Stomach (tissue), 19 donors: ENCODE measurements at places on chromosomes 6 and 20. TPM values are rescaled to one million over a fixed set of nuclear protein-coding genes. Genes with fewer than 3 reads are reported as not detected.

GRCh38 chr6:16822975-16823717 lies 61.9 kb upstream of the ATXN1 start:
- no peaks in the 10 kb centered on the region for H3K36me3 ChIP-seq
- no peak overlapping the region for H3K4me3 ChIP-seq
- no peak for DNase-seq
- peaks cover 22% of the 10 kb centered on the region for H3K4me1 ChIP-seq
- no peak overlapping the region for H3K27ac ChIP-seq
- no peaks in the 10 kb centered on the region for H3K27me3 ChIP-seq

DNA sequence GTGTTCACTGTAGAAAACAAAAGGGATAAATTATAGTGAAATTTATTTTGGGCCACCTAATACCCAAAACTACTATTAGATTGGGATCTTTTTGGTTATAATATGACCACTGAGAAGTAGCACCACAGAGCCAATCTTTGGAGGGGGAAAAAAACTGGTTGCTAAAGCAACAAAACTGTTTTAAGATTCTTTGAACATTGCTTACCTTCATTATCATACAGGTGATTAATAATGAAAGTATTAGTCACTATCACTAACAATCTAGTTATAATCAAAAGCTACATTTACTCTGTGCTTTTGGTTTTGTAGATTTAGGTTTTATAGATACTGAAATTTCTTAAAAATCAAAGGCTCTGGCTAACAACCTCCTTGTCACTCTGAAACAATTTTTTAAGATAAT lies 31.7 kb downstream of the STX7 start:
- H3K4me3 ChIP-seq = no peak overlapping the region
- H3K27ac ChIP-seq = no peak overlapping the region
- DNase-seq = no peak
- no peaks in the 10 kb centered on the region for H3K27me3 ChIP-seq
- no peaks in the 10 kb centered on the region for H3K36me3 ChIP-seq

GRCh38 chr6:89495961-89496535 lies 63.1 kb downstream of the ANKRD6 start:
- H3K4me1 ChIP-seq = no peaks in the 10 kb centered on the region
- no peak overlapping the region for H3K4me3 ChIP-seq
- DNase-seq = no peak
- H3K36me3 ChIP-seq = no peaks in the 10 kb centered on the region
- H3K27me3 ChIP-seq = no peaks in the 10 kb centered on the region

DNA sequence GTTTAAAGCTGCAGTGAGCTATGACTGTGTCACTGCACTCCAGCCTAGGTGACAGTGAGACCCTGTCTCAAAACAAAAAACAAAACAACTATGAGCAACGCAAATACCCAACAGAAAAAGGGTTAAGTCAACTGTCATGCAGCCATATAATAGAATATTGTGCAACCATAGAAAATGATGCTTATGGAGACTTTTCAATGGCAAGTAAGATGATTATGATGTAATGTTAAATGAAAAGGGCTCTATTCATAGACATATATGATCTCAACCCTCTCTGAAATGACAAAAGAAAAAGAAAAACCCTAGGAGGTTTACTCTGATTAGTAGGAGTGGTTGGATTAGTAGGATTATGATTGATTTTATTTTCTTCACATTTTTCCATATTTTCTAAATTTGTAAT lies 41.3 kb upstream of the TBC1D7 start:
- H3K36me3 ChIP-seq = peaks cover 10% of the 10 kb centered on the region
- no peak for DNase-seq
- no peaks in the 10 kb centered on the region for H3K27me3 ChIP-seq
- H3K4me3 ChIP-seq = no peak overlapping the region
- H3K4me1 ChIP-seq = no peaks in the 10 kb centered on the region

Gene TGM2
- 16.2 TPM for polyA plus RNA-seq

Gene SLC2A4RG
- polyA plus RNA-seq = 76.9 TPM

Gene ASIP
- not detected for polyA plus RNA-seq

DNA sequence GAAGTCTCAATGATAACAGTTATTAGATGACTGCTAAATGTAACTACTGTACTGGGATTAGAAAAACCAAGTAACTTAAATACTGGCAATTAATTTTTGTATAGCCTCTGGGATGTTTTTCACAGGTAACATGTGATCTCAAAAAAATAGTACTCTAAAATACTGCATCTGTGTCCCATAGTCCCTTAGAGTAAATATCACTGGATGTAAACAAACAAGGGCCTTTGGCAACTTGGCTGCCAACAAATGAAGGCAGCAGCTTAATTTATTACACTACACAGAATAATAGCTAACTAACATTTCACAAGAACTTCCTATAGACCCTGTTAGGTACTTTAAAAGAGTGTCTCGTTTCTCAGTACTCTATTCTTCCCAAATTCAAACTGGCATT lies 14.0 kb downstream of the ARHGAP18 start:
- peaks cover 49% of the 10 kb centered on the region for H3K4me1 ChIP-seq
- H3K27ac ChIP-seq = no peak overlapping the region
- H3K4me3 ChIP-seq = no peak overlapping the region
- H3K27me3 ChIP-seq = no peaks in the 10 kb centered on the region
- DNase-seq = no peak
- no peaks in the 10 kb centered on the region for H3K36me3 ChIP-seq

- no peaks in the 10 kb centered on the region for H3K27me3 ChIP-seq
- H3K4me3 ChIP-seq = no peak overlapping the region
- H3K4me1 ChIP-seq = no peaks in the 10 kb centered on the region
Measured at GRCh38 chr6:20931093-20931492, 396.8 kb downstream of the CDKAL1 start.

Gene TREML2
- polyA plus RNA-seq = 0.08 TPM

Gene FAM217A
- 0.08 TPM for polyA plus RNA-seq

Gene ZNFX1
- 5.8 TPM for polyA plus RNA-seq

GRCh38 chr6:97885828-97886227 lies 602.8 kb upstream of the MMS22L start:
- no peak for DNase-seq
- H3K4me1 ChIP-seq = no peaks in the 10 kb centered on the region
- no peak overlapping the region for H3K27ac ChIP-seq
- no peaks in the 10 kb centered on the region for H3K27me3 ChIP-seq
